NCI-H1930 (cell line): ENCODE measurements at places on chromosomes 3 and 15.
A peak's percentile ranks its signal among the peaks of the same experiment; 100 is the strongest.

GRCh38 chr3:129501630-129502029, 26.8 kb upstream of the RHO start:
- no peak for DNase-seq

GRCh38 chr3:141147657-141148056, 84.0 kb upstream of the PXYLP1 start:
- no peak for DNase-seq

GRCh38 chr3:157611536-157612076, 108.4 kb upstream of the VEPH1 start:
- no peak for DNase-seq

DNA sequence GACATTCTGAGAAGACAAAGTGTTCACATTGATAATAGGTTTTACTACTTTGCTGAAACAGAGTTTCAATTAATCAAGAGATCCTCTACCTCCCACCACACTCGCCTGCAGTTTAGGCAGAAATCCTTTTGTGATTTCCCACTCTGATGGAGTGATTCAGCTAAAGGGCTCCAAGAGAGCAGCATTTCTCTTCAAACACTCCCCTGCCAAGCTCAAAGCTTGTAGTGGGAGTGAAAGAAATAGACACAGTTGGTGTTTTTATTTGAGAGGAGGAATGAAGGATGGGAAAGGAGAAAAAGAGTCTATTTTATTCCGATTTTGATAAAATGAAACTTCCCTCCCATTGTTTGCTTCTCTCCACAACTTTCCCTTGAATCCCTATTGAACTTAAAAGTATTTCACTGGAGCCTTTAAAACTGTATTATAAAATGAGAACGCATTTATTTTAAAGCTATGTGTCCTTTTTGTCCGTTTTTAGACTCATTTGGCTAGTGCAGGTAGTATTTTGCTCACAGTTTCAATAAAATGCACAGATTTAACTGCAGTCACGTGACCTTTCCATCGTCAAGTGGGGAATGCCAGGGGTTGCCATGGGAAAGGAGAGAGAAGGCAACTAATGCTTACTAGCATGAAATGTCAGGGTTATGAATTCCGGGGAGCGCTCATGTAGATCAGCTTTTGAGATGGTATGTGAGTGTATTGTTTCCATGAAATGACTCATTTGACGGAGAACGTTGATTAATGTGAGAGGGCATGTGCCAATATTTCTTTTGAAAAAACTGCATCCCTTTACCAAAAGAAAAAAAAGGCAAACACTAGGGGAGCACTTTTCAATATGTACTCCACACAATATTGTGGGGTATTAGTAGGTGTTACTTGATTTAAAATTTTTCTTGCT, 7.7 kb upstream of the OSBPL11 start:
- DNase-seq, result no peak

GRCh38 chr15:68644083-68644904, 65.5 kb downstream of the CORO2B start:
- DNase-seq, result no peak

DNA sequence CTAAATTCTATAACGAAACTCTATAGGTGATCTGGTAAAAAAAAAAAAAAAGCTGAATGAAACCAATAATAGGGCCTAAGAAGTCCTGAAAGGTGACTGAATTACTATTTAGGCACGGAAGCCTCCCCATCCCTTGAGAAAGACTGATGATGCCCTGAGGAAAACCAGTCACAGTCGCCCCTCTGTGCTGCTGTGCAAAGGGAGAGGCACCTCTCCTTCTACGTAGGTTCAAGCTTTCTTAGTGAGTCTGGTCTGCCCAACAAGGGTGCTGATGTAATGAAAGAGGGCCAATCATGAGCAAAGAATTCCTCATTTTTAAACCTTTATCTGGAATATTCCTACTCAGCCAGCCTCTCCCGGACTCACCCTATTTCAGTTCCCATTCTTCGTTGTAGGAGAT, 11.9 kb downstream of the NPHP3 start:
- DNase-seq, result no peak

DNA sequence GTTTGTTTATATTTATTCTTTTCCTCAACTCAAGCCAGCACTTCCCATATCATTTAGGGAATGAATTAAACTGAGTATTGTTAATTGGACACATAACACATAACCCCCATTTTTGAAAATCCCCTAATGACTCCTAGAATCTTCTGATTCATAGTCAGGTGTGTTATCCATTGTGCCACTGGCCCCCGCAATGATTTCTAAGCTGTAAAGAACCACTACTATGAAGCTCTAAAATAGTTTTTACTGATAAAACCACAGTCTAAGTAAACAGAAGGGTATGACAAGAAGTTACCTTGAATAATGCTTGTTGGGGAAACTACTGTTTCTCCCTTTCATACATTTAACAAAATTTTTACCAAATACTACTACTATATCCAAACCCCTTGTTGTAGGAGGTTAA, 22.3 kb upstream of the SLC12A8 start:
- DNase-seq, result no peak

GRCh38 chr3:13066834-13067233, 6.4 kb downstream of the IQSEC1 start:
- no peak for DNase-seq

DNA sequence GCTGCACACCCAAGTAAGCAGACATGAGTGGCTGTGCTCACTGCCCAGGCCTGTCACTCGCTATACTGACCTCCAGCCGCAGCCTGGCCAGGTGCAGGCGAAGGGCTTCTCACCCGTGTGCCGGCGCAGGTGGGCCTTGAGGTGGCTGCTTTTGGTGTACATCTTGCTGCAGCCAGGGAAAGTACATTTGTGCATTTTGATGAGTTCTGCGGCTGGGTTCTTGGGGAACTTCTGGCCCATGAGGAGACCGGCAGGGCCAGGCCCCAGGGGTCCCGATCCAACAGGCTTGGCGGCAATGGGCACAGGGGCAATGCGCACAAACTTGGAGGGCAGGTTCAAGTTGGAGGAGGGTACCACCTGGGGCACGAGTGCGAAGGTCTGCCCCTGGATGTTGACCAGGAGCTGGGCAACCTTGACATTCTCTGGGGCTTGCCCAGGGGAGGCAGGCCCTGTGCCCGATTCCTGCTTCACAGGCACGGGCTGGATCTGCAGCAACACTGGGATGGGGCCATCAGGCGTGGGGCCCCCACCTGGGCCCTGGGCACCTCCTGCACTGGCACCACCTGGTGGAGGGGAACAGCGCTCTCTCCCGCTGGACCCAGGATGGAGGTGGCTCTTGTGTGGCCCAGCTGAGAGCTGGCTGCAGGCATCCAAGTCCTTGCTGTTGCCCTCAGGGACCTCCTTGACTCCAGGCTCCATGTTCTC, 5.3 kb downstream of the KLF15 start:
- DNase-seq, result no peak

- DNase-seq, result no peak
Measured at GRCh38 chr3:171833789-171834460, 9.2 kb upstream of the TMEM212 start.

- DNase-seq, result no peak
Measured at GRCh38 chr3:27449530-27450150, 34.5 kb downstream of the SLC4A7 start.

- DNase-seq, result no peak
Measured at GRCh38 chr3:155661042-155661441, 83.8 kb downstream of the PLCH1 start.

DNA sequence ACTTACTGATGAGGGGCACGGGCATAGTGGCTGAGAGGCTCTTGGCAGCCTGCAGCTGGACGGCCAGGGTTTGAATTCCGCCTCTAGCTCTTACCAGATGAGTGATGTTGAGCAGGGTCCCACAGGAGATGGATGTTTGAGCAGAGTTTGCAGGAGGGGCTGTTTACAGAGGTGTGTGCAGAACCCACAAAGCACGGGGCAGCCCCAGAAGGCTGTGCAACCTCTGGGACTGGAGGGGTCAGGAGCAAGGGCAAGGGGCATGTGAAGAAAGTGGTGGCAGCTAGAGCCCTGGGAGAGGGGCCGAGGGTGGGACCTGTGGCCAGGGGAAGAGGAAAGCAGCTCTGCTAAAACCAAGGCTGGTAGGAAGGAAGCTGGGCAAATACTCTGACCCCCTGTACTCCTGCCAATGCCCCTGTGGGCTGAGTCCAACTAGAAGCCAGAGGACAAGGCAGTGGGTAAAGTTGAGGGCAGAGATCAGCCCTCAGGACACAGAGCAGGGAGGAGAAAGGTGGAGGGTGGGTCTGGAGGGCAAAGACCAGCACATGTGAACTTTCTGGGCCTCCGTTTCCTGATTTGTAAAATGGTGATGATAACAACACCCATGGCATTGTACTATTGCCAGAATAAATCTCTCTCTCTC, 53.9 kb upstream of the ITGA11 start:
- DNase-seq, result no peak

DNA sequence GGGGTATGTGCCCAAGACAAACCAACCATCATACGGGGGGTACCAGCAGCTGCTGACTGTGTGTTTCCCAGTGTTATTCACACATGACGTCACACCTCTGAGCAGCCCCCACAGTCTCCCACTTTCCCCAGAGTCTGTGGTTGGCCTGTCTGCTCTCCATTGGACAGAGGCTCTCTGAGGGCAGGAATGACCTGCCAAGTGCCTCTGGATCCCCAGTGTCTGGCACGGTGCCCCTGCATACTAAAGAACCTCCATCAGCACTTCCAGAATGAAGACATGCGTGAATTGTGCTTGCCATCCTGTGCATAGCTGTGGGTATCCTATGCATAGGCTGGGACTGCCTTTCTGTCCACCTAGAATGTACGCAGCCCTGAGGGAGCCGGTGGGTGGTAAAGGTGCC, 3.5 kb upstream of the CCDC9B start:
- DNase-seq, result no peak

DNA sequence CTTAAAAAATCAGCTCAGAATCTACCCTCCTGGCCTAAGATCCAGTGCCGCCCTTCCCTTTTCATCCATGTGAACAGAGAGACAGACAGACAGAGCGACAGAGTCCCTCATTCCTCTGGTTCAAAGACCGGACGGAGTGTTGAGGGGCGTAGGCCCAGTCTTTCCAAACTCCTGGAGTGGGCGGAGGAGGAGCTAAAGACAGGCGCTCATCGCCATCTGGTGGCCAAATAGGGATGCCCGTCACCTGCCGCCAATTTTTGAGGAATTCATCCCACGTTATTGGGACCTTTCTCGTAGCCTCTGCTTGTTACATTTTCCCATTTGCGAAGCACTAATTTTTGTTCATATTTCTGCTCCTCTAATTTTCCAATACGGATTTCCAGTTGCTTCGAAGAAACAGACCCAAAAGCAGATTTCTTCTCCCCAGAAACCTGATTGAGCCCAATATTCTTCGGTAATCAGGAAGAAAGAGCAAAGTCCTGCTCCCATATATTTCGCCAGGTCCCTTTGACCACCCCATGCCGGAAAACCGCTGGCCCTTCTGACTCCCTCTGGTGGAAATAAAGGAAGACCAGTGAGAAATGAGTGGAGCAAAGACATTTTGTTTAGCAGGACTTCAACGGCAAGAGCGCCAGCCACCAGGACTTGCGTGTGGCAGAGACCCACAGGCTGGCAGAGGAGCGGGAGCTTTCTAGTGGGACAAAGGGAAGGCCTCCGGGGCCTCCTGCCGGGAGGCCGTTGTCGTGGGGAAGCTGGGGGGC, 88.0 kb downstream of the LRRK1 start:
- peak; percentile 51 for DNase-seq
